ENCODE measurements at places on chromosomes 4 and X.

- peak; percentile 80 for DNase-seq
Measured at GRCh38 chr4:86033171-86033570, 326.7 kb downstream of the MAPK10 start.

- no peak for DNase-seq
Measured at GRCh38 chr4:85928775-85929591, 430.9 kb downstream of the MAPK10 start.

DNA sequence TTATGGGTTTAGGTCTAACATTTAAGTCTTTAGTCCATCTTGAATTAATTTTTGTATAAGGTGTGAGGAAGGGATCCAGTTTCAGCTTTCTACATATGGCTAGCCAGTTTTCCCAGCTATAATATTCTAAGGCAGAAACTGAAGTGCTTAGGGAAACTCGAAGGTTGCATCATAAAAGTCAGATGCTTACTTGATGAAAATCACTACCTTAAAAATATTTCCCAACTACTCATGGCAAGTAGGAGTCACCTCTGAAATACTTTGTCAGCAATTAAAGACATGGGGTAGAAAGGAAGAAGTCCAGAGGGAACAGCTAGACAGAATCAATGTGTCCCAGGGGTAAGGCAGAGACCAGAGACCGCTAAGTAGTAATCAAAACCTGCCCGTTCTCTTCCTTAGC lies 6.3 kb upstream of the AP1S2 start:
- DNase-seq: no peak

DNA sequence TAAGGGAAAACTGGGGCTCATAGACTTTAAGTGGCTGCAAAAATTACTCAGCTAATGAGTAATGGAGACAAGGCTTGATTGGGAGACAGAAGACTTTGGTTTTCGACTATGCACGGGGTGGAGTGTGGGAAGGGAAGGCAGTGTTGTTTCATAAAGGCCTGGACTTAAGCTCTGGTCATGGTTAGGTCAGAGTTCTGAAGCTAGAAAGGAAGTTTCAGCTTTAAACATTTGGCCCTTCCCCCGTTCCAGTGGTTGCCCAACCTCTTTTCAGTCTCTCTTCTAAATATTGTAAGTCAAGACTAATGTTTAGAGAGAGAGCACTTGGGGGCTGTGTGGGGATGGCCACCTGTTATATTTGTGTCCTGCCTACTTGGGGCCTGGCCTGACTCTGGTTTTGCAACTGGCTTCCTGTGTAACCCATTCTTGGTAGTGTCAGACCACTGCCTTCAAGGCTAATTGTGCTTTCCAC lies 21.0 kb downstream of the MSN start:
- no peak for DNase-seq

GRCh38 chr4:29908276-29908675 lies 811.9 kb upstream of the PCDH7 start:
- no peak for DNase-seq

- DNase-seq: peak; percentile 15
Measured at GRCh38 chrX:154317391-154317995, 21.9 kb downstream of the TKTL1 start.

- DNase-seq: no peak
Measured at GRCh38 chr4:175622887-175623286, 189.2 kb downstream of the GPM6A start.

DNA sequence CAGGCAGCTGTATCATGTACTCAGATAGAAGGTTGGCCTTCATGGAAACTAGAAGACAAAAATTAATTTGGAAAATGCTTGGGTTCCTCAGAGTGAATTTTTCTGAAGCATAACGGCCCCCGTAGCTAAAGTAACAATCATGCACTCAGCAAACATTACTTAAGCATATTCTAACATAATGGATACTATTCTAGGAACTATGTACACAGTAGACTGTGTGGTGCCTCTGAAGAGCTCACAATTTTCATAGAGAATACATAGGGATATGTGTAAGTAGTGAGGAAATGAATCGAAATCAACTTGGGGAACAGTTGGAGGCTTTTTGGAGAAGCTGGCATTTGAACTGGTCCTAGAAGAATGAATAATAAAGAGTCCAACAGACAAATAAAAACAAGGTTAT lies 1045.0 kb downstream of the GLUD2 start:
- DNase-seq: peak; percentile 4

DNA sequence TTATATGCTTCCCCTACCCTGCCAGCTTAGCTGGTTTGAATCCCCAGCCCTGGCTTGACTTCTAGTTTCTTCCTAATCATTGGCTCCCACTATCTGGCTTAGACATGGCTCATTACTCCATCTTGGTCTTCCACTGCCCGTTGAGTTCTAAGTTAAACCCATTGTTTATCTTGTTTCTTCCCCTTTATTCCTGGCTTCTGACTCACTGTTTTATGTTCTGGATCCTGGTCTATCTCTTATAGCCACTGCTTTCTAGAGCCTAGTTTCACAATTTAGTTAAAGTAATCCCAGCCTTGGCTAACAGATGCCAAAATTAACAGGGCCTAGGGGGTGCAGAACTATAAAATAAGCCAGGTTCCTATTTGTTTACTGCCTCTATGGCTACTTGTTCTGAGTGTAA lies 120.9 kb downstream of the ARHGEF9 start:
- no peak for DNase-seq

DNA sequence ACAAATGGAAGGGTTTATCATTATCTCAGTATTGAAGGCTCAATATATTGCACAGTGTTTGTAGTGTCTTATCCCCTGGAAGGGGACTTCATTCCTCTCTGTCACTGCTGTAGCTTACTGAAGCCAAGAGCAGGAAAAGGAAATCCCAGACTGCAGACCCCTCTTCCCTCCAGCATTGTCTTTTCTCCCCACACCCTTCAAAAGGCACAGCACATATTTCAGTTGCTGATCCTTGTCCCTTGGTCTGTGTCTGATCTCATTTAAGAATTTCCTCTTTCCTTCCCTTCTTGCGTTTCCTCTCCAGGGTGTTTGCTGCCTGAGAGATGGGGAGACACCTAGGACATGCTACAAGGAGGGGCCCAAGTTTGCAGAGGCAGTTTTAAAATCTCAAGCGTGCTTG lies 40.1 kb downstream of the STIM2 start:
- no peak for DNase-seq

DNA sequence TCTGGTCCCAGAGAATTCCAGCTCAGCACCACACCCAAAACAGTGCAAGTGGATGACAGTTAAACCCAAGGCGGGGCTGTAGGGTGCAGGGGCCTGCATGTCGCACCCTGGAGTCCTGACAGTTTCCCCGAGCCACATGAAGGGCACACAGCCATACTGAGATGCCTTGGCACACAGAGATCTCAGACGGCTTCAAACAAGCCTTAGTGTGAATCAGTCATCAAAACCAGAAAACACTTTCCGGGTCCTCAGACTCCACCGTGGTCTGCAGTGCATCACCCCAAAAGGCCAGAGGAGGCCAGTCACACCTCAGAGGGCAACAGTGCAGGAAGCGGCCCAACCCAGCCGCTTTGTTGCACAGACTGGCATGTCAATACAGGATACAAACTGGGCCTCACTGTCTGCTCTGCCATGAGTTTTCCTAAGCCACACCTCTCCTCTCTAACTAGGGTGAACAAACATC lies 64.6 kb upstream of the ENPP6 start:
- DNase-seq: peak; percentile 56

DNA sequence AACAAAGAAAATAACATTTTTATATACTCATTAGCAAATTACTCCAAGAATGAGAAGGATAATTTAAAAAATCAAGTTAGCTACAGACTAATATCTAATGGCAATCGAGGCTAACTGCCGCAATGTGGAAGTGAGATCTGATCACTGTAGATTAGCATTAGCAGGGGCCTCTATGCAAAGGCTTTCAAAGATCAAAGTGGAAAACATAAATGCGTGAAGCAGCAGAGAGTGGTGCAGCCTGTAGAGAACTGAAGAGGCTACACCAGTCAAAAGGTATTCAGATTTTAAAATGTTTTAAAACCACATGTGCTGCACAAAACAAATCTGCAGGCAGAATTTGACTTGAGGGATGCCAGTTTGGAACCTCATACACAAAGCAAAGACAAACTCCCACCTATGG lies 24.0 kb upstream of the RAP1GDS1 start:
- DNase-seq: no peak

DNA sequence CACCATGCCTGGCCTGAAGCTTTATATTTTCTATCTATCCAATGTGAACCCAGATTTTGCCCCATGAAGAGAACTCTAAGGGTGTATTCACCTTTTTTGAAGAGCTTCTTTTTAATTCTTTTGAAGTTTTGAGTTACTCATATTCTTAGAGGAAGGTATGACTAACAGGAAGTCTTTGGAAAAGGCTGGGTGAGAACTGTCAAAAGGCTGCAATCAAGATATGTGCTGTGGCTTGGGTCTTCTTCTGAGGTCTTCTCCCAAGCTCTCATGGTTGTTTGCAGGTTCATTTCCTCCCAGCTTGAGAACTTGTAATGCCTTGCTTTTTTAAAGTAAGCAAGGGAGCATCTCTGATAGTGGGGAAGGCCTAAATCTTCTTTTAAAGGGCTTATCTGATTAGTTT lies 3.1 kb upstream of the C4orf17 start:
- no peak for DNase-seq

DNA sequence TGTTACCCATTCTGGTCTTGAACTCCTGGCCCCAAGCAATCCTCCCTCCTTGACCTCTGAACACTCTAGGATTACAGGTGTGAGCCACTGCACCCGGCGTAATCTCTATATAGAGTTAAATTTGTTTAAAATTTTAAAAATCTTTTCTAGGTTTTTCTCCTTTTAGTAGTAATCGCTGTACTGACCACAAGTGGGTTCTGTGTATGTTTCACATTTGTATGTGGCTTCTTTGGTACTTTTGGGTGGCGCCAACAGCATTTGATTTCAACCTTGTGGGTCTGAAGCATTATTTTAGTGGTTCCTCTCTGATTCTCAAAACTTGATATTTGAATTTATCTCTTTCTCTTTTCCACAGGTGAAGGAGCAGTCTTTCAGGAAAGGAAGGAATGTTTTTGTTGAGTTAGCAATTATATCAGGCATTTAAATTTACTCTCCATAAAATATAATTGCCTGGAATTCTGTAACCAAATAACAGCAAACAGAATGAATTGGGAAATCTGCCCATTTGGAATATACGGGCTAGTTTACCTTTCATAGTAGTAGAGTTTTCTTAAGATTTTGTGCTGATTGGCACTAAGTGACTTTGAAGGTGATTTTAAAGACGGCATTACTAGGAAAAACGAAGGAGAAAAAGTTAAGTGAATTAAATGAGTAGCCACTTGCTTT lies 29.5 kb downstream of the ARHGAP10 start:
- no peak for DNase-seq

GRCh38 chr4:153292897-153293741 lies 51.4 kb upstream of the MND1 start:
- DNase-seq: no peak

- no peak for DNase-seq
Measured at GRCh38 chr4:86530183-86530582, 63.9 kb upstream of the PTPN13 start.

DNA sequence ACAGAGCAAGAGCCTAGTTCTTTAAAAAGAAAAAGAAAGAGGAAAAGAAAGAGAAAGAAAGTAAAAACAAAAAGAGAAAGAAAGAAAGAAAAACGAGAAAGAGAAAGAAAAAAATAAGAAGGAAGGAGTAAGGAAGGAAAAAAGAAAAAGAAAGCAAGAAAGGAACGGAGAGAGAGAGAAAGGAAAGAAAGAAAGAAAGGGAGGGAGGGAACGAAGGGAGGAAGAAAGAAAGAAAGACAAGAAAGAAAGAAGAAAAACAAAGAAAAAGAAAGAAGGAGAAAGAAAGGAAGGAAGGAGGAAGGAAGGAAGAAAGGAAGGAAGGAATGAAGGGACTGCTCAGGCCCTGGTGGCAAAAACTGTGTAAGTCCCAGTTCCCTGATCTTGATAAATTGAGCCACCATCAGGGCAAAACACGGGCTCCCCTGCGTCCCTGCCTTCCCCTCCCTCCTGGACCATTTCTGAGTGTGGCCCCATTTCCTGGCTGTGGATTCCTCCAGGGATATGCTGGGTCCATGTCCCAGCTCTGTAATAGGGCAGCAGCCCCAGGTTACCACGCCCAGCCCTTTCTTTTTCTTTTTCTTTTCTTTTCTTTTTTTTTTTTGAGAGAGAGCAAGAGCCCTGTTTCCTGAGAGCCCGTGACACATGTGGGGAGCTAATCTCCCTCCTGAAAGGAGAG lies 44.8 kb downstream of the SHOX start:
- DNase-seq: no peak

DNA sequence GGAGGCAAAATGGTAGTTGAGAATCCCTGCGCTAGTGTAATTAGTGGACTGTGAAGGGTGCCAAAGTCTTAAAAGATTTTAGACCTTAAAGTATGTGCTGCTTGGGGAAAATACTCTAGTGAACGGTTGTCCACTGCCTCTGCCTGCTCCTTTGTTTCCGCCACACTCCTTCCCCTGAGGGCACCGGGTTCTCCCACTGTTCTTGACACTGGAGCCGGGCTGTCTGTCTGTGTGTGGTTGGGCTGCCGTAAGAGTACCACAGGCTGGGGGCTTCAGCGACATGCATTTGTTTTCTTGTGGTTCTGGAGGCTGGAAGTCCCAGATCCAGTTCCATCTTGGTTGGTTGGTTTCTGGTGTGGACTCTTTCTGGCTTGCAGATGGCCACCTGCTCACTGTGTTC lies 76.2 kb downstream of the CLDN34 start:
- DNase-seq: no peak

DNA sequence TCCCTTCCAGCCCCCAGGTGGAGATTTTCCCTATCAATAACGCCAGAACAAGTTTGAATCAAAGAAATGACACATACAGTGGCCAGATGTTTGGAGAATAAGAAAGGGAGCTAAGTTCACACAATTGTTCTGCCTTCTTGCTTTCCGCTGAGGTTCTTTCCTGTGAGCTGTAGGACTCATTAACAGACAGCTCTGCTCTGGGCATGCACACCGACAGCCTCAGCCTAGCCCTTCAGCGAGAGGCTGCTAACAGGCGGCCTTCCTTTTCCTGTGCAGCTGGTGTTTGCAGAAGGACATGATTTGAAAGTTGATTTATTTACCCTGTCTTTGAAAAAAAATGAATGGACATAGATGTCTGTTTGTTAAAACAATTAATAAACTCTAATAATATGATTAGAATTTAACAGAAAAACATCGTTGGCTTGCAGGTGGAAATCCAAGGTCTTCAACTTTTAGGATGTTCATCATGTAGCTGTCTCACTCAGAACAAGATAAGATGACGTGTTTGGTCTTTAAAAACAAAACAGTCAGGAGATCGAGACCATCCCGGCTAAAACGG lies 183.3 kb downstream of the KDR start:
- peak; percentile 71 for DNase-seq

DNA sequence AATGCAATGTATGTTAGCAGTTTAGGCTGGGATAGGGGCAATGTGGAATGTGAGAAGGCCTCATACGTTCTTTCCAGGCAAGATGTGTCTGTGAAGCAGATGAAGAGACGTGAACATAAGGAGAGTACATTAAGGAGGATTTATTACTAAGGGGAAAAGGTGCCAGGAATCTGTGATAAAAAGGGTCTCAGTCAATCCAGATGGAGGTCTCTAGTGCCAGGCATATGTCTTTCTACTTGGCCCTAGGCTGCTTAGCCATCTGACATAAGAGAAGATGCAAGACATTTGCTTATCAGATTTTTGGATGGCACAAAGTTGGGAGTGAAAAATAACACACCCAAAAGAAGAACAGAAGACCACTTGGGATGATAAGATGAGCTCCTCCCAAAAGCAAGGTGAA lies 93.0 kb upstream of the PRKG2 start:
- no peak for DNase-seq
